Brain pericyte (primary cell): ENCODE measurements at places on chromosomes 4 and X.

GRCh38 chr4:105714071-105714521 is 5.5 kb downstream of the GSTCD start:
- DNase-seq: no peak

DNA sequence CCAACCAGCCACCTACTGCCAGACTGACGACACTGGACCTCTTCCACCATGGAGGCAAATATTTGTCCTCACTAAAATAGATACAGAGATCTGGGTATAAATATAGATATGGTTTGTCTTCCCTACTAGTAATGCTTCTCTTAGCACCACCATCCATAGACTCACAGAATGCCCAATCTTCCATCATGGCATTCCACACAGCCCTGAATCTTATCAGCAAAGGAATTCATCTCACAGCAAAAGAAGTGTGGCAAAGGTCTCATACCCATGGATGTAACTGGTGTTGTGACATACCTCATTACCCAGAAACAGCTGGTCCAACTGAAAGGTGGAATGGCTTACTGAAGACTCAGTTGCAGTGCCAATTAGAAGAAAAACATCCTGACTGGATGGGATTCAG is 47.2 kb upstream of the HS6ST2 start:
- DNase-seq: no peak

DNA sequence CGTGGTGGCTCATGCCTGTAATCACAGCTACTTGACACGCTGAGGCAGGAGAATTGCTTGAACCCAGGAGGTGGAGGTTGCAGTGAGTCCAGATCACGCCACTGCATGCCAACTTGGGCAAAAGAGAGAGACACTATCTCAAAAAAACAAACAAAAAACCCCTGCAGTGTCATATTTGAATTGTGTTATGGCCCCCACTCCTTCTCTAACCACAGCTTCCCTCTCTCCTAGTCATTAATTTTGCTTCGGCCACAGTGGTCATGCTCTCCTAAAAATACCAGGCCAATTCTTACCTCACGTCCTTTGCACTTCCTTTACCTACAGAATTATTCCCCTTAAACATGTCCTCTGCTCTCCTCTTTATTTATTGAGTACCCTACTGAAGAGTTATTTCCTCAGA is 206.1 kb downstream of the PPP3CA start:
- DNase-seq: no peak

DNA sequence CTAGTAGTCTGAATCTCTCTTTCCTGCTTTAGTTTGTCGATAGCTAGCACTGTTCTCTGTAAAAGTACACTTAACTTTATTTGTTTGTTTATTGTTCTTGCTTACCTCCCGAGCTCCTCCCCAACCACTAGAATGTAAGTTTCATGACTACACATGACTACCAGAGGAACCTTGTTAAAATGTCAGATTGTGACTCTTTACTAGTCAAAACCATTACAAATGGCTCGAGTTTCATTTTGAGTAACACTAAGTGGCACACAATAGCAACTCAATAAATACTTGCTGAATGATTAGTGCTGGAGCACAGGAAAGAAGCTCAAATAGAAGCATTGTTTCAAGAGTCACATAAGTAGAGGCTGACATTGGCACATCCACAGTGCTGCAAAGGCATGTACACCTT is 116.1 kb downstream of the MAPK10 start:
- no peak for DNase-seq

DNA sequence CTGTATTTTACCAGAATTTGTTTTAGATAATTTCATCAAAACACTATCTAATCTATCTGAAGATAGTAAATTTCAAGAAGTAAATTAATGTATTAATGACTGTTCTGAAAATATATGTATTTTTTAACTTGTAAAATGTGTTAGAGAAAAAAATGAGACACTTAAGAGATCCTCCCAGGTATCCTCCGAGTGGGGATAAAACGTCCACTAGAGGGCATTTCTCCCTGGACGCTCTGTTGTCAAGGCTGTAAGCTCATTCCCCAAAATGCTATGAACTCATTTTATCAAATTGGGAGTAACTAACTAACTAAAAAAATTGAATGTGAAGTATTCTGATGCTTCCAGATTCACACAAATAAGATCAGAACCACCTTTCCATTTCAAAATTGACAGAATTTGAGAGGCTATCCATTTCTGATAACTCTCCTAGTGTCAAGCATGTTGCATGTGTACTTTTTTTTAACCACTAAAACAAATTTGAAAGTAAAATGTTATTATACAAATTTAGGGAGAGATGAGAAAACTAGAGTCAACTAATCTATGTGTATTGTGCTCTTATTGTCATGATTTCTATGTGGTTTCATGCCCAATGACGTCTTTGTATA is 337.3 kb upstream of the HS3ST1 start:
- no peak for DNase-seq

- no peak for DNase-seq
These were observed 373.0 kb downstream of the MID1IP1 start for GRCh38 chrX:39174241-39174771.

- no peak for DNase-seq
These were observed 33.5 kb downstream of the GUCY2F start for GRCh38 chrX:109448282-109448938.

- DNase-seq: no peak
These were observed 902.8 kb upstream of the NDST4 start for GRCh38 chr4:116016201-116016600.

GRCh38 chr4:155629183-155629825 is 37.3 kb upstream of the GUCY1A1 start:
- DNase-seq: no peak

GRCh38 chr4:163161536-163162205 is 5.0 kb downstream of the NAF1 start:
- DNase-seq: no peak

DNA sequence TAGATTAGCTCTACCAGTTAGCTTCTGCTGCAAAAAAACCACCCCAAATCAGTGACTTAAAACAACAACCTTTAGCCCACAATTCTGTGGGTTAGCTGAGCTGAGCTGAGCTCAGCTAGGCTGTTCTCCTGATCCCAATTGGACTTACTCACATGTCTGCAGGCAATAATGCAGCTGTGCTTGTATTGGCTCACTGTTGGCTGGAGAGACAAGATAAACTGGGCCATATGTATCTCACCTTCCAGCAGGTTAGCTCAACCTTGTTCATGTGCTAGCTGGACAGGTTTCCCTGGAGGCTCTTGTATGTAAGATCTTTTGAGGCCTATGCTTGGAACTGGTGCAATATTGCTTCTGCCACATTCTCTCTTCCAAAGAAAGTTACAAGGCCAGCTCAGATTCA is 261.5 kb upstream of the ADGRL3 start:
- no peak for DNase-seq

GRCh38 chrX:149392921-149393320 is 112.2 kb downstream of the IDS start:
- DNase-seq: no peak

- DNase-seq: no peak
These were observed 31.0 kb downstream of the DCTD start for GRCh38 chr4:182886205-182886604.

DNA sequence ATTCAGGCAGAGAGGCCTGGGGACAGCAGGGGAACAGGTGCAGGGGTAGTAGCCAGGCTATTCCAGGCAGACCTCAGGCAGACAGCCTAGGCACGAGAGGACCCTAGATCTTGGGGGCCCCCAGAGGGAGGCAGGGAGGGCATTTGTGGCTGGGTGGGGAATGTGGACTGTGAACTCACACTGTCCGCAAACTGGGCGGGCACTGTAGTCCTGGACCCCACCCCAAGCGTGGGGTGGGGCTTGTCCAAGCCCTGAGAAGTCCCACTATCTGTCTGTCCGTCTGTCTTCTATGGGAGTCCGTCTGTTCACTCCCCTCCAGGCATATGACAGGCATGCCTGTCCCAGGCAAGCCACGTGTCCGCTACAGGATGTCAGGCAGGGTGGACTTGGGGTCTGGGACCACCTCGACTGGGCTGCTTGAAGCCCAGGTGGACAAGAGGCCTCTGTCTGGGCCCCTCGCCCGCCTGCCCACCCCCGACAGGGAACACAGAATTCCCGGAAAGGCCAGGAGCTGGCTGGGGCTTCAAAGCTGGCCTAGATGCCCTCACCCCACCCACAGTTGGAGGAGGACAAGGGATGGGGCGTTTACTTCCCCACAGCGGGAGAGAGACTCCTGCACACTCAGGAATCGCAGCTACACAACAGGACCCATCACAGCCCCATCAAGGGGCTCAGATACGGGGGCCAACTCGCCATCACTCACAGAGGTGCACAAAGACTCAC is at the start of gene SLC38A5:
TSS of gene SLC38A5 (minus strand) at position 151 of the 723 bp plus-strand sequence. CDS start 2,336 bp downstream, outside the sequence.
- DNase-seq: no peak

- peak; percentile 67 for DNase-seq
These were observed 10.1 kb downstream of the WDR1 start for GRCh38 chr4:10106421-10107039.

GRCh38 chr4:996030-996996 is 3.1 kb upstream of the SLC26A1 start:
- DNase-seq: no peak

DNA sequence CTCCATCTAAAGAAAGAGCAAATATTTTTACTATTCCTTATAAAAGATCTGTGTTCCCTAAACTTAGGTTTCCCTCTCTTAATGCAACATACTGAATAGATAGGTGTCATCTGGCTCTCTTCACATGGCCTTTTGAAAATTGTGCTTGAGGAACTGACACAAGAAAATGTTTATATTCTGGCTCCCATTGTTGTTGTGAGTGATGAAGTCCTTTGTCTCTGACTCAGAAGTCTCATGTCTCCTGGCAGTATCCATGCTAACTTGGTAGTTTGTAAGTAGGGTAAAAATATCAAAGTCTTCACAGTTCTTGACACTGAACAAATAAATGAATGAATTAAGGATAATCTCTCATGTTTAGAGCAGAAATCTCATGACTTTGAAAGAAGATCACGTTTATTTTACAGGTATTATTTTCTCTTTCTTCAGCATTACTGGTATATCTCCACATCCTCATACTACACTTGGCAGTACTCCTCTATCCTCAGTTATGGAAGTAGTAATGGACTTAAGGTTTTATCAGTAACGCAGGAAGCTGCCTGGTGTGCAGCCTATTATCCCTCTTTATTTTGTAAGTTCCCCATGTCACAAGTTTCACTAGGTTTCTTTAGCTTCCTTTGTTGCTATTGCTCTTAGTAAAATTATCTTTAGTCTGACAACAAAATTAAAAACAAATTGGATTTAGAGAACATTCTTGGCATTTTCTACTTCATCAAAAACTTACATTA is 14.2 kb upstream of the PABPC4L start:
- no peak for DNase-seq

- no peak for DNase-seq
These were observed 144.5 kb downstream of the SMIM20 start for GRCh38 chr4:26058537-26058936.

DNA sequence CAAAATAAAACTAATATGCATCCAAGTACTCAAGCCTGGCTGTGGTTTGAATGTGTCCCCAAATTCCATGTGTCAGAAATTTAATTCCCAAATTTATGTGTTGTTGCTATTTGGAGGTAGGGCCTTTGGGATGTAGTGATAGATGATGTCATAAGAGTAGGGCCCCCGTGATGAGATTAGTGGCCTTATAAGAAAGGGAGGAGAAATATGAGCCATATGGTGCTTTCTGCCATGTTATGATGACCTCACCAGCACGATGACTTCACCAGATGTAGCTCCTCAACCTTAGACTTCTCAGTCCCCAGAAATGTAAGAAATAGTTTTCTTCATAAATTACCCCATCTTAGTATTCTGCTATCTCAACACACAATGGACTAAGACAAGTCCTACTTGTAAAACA is 2264.0 kb downstream of the ARAP2 start:
- DNase-seq: no peak

DNA sequence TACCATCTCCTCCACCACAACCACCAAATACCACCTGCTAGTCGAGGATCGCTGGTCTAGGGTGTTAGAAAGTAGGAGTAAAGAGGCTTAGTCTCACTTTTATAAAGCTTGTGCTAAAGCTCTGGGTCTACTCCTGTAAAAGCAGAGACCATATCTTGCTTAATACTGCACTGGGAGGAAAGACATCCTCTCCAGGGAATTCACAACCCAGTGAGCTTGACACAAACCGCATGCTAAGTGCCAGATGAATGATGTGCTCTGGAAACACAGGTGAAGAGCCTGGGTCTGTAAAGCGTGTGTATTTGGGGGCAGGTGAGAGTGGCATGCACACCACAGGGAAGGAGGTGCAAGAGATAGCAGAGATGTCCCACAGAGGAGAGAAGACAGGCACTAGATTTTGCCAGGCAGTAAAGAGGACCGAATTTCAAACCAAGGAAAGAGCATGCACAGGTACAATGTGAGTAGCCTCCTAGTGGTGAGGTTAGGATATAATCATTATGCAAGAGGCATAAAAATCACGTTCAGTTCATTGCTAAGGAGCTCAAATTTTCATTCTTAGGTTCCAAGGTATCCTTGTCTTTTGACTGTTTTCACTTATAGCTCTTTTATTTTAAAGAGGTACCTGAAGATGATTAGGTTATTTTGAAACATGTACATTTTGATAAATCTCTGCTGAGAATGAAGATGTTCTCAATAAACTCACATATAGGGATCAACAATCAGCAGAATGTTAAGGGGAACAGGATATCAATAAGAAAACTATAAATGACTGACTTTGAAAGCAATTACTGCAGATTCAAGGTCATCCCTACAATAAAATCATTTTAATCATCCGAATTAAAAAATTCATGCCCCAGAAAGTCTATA is 20.7 kb downstream of the TAPT1 start:
- DNase-seq: no peak

DNA sequence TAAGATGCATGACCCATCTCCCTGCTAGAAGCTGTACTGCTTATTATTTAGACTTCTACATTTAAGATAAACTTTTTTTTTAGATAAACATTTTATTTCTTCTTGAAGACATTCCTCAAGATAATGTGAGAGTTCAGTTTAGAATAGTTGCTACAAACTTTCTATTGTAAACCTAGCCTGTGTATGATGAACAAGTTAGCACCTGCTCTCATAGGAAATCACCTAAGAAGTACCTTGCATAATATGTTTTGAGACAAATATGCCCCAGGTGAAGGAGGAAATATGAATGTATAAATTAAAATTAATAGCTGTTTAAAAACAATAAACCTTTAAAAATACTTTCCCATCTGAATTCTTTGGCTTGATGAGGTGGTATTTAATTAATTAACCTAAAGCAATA is 35.6 kb downstream of the RASGEF1B start:
- DNase-seq: no peak

DNA sequence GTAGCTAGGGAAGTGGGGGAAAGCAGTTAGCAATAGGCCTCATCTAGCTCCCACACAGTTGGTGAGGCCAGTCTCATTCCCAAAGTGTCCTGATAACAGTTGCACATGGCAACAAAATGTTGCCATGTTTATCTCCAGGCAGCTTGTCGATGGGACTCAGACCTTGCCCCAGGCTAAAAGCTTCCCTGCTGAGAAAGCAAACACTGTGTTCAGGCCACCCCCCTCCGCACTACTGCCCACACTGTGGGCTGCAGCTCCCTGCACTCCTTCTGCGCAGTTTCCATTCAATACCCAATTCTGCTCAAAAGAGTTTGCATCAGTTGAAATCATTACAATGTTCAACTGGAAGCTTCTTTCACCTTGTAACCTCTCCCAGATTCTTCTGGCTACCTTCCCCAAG is 287.8 kb upstream of the GK2 start:
- DNase-seq: no peak

GRCh38 chr4:27916452-27917184 is 1056.0 kb downstream of the STIM2 start:
- no peak for DNase-seq

GRCh38 chrX:139078342-139078741 is 366.8 kb upstream of the FGF13 start:
- no peak for DNase-seq

- DNase-seq: no peak
These were observed 12.3 kb downstream of the ING2 start for GRCh38 chr4:183517194-183517593.

- no peak for DNase-seq
These were observed 36.3 kb downstream of the DTHD1 start for GRCh38 chr4:36317721-36318120.

GRCh38 chr4:153152501-153153338 is 51.5 kb upstream of the TRIM2 start:
- no peak for DNase-seq
